CD8-positive, alpha-beta memory T cell (primary cell): ENCODE measurements at places on chromosomes 2 and 18. TPM values are rescaled to one million over a fixed set of nuclear protein-coding genes. Genes with fewer than 3 reads are reported as not detected.

Gene HAAO
- total RNA-seq, result 0.35 TPM

Gene TFCP2L1
- 0.11 TPM for total RNA-seq

DNA sequence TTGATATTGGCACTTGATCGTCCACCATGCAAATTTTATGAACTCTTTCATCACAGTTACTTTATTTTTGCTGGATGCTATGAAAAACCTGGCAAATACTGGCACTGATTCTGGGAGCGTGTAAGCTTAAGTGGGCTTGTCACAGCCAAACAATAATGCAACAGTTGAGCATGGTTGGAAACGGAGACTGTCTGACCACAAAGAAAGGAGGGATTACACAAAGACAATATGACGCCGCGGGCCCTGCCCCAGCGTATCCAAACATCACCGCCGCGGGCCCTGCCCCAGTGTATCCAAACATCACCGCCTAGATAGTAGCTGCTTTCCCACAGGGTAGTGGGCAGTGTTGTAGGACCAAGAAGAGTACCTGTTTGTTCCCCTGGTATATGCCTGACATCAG lies 135.9 kb downstream of the PRPF40A start:
- DNase-seq, result no peak

DNA sequence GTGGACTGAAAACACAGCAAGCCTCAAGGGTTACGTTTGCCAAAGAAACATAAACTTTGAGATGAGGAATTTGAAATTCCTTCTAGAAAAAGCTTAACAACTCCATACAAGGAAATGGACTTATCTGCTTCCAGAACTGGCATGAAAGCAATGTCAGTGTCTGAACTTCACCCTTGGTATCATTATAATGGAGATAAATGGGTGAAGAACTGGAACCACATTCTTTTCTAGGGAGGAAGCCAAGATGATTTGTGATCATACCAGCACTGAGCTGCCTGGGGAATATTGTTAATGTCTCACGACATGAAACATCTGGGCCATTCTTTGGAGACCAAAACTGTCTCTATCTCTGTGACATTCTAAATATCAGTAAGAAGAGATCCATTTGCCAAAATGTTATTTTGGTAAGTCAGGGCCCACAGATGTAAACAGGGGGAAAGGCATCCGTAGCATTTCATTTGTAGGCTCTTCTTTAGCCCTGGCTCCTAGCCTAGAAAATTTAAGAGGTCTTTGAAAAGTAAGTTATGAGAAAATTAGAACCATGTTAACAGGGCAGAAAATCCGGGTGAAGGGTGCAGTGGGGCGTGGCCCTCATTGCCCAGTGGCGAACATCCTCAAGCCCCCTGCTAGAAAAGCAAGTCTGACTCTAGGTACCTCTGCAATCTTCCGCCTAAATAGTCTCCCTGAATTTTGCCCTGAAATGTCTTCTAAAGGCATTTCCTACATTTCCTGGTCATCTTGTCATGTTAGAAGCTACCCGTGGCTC lies 295.3 kb upstream of the EPAS1 start:
- DNase-seq, result no peak
